Stimulated activated CD8-positive, alpha-beta memory T cell treated with anti-CD3 and anti-CD28 coated beads, Interleukin-7, amount 100 ng/mL, for 1 hour (primary cell): ENCODE measurements at places on chromosomes 1 and 21.
A peak's percentile ranks its signal among the peaks of the same experiment; 100 is the strongest.

DNA sequence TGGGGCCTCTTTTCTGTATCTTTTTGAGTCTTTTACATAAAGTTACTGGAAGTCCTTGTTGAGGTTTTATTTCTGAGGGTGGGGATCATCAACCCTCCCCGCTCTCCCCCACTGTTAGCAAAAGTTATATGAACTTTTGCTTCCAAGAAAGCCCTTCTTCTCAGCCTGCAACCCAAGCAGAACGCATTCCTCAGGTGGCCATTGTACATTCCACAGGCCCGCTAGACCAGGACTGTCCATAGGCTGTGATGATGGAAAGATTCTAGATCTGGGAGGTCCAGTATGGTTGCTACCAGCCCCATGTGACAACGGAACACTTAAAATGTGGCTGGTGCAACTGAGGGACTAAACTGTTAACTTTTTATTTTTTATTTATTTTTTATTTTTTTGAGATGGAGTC is 11.8 kb upstream of the YBX1 start:
- no peak for DNase-seq

DNA sequence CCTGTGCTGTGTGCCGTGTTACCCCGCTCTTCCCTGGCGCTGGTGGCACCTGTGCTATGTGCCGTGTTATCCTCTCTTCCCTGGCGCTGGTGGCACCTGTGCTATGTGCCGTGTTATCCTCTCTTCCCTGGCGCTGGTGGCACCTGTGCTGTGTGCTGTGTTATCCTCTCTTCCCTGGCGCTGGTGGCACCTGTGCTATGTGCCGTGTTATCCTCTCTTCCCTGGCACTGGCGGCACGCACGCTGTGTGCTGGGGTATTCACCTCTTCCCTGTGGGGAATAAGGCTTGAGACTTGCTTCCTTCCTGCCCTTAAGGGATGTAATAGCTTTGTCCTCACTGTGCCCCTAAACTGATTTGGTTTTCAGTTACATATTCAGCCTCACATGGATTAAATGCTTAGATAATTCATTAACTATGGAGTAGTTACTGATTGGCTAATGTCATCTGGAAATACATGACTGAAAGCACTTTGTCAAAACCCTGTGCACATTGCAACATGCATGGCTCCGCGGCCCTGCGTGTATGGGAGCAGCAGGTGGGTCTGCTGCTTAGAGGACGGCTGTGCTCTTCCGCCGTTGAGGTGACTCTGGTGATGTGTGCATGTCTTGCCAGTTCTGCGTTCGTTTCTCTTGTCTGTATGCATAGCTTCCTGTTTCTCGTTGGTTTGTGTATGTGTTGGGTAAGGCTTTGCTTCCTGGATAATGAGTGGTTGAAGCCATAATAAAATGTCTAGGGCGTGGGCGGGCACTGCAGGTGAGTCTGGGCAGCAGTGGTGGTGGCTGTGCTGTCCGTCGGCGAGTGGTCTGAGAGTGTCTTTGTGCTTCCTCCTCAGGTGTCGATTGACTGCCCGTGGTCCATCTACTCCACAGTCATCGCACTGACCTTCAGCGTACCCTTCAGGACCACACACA is 17.9 kb upstream of the PWP2 start:
- DNase-seq, result no peak

DNA sequence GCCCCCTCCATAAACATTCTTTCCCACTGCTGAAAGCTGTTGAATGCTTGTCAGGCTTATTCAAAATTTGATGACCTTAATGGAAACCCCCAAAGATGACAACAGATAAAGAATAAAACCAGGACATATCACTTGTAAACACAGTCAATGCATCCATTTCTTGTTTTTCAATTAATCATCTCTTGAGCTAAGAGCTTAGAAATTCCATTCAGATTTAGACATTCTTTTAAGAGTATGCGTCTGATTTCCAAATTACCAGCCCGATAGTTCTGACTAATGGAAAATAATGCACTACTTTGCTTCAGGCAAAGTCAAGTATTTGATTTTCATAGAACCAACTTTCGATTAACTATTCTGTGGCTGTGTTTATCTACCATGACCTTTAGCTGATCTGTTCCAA is 100.6 kb upstream of the RUNX1 start:
- no peak for DNase-seq

DNA sequence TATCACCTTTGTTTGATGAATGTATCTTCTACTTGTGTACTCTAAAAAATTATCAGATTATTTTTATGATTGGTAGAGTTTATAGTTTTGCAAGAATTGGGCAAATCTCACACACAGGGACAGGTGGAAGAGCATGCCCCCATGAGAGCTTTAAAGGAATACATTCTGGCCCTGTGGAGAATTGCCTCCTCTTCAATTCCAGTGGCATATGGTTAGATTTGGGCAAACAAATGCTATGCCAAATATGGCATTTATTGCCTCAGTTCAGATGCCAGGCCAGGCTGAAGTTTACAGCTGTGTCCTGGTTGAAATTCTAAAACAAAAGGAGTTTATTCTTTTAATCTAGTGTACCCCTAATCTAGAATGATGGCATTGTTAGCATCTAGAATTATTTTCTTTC is 162.4 kb upstream of the CACYBP start:
- no peak for DNase-seq

DNA sequence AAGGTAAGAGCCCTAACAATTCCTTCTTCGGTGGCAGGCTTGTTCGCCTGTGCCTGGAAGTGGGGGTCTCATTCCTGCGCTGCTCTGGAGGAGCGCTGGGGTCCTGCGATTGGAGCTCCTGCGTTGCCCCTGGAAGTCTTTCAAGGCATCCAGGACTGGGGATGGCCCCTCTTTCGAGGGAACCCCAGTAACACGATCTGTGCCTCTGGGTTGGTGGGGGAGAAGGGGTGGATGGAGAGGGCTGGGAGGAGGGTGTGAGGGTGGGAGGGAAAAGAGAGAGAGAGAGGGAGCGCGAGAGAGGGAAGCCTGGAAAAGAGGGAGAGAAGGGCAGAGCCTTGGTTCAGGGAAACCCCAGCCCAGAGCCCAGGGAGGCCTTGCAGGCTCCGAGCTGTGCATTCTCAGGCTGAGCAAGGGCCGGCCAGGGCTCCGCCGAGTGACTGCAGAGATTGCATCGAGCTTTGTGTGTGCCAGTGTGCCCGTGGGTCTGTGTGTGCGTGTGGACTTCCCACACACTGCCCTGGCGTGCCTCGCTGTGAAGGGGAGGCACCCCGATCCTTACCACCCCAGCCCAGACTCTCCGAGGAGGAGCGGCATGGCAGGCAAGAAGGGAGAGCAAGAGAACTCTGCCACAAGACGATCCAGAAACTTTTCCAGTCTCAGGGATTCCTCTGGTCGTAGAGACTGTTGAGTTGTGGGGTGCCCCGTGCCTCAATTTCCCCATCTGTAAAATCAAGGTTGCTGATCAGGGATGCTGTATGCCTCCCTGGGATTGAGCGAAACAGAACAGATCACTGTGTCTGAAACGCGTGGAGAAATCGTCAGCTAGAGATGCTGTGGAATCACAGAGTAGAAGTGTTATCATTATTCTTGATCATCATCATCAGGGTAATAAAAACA is 619 bp downstream of the BCL9 start:
- DNase-seq, result no peak

GRCh38 chr21:46284733-46285132 is 678 bp downstream of the MCM3AP start:
- DNase-seq, result no peak

GRCh38 chr1:246372559-246372958 is 134.5 kb downstream of the SMYD3 start:
- DNase-seq, result no peak

DNA sequence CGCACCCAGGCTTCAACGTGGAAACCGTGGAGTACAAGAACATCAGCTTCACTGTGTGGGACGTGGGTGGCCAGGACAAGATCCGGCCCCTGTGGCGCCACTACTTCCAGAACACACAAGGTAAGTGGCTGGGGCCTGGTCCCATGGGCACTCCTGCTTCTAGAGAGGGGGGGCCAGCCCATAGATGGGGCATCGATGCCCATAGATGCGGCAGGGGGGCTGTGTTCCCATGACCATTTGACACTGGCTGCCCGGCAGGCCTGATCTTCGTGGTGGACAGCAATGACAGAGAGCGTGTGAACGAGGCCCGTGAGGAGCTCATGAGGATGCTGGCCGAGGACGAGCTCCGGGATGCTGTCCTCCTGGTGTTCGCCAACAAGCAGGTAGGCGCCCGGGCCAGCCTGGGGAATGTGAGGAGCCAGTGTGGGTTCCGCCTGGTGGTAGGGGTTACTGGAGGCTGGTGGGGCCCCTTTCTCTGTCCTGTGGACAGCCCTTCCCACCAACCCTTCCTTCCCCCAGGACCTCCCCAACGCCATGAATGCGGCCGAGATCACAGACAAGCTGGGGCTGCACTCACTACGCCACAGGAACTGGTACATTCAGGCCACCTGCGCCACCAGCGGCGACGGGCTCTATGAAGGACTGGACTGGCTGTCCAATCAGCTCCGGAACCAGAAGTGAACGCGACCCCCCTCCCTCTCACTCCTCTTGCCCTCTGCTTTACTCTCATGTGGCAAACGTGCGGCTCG is 5.6 kb downstream of the C1orf35 start:
- DNase-seq, result no peak

GRCh38 chr1:206779638-206780037 is 7.3 kb upstream of the IL10 start:
- no peak for DNase-seq

- DNase-seq, result no peak
These were observed 75.0 kb downstream of the CD46 start for GRCh38 chr1:207826557-207827487.

DNA sequence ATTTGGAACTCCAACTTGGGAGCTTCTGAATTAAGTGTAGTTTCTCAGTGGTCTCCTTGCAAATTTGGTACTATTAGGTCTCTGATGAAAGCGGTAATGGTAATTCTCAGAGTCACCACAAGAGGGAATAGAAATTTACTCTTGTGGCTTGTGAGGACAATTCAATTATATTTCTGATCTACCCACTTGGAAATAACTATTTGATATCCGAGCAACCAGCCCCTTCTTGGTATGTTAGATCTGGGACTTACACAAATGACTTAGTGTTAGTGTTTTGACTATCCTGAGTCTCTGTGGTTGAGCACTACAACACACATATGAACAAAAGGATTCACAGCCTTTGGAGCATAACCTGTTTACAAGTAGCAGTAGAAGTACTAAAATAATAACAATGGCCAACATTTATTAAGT is 68.1 kb downstream of the RPS6KA1 start:
- no peak for DNase-seq

DNA sequence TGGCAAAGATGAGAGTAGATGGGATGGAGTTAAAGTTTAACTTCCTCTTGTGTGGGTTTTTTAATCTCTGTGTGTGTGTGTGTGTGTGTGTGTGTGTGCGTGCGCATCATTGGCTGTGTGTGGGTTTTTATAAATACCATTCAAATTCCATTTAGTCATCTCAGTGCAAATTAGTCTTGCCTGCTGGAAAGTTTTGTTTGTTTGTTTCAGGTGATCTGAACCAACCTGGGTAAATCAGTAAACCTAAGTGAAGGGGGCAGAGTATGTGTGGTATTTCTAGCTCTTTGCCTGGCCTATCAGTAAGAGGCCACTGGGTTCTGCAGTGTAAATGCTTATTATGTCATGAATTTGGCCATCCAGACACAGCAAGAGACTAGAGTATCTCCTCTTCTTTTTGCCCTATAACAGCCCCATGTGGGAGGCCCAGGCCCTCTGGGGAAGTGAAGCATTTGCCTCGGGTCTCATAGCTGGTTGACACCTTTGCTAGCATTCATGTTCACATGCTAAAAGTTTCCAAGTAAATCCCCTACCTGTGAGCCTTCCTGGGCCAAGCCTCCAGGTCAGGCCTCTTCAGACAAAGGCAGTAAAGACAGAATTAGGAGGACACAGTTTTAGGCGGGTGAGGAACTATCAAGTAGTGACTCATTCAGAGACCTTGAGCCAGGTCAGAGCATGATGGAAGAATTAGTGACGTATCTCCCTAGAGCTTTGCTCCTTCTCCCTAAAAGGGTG is 14.7 kb downstream of the INTS3 start:
- DNase-seq, result no peak

DNA sequence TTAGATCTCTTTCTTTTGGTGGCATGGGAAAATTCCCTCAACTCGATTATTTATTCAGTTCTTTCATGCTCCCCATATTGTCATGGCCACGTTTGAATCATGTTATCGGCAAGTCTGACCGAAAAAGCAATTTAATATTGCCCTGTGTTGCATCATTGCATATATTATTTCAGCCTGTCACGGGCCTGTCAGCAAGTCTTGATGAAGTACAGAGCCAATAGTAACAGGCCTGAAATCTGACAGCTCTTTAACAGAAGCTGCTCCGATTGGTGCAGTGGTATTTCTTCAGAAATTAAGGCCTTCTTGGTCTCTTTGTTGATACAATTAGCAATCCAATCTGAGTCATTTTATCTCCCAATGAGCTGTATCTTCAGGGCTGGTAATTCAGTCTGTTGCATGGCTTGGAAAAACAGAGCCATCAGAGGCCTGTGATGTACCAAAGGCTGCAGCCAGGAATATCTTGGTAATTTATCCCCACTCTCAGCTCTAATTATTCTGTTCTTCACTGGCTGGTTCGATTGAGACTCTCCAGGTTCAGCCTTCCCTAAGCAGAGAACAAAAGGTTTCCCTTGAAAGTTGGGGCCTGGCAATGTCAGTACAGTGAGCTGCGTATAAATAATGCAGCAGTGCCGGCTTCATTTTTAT is 149.5 kb downstream of the FGGY start:
- DNase-seq, result no peak

DNA sequence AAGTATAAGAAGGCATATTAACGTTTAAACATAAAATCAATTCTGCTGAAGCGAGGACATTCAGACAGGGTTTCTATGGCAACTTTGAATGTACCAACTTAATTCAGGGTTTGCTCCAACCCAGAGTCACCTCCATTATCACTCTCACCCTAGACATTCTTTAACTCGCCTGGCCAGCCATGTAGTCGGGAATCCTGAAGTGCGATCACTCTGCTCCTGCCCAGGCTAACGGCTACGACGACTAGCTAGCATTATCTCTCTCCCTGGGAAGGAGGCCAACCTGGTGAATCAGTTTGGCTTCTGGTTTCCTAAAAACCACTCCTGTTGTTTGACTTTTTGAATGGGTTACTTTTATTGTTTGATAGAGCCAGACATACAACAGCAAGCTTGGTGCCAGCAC is 38.9 kb upstream of the ZBTB18 start:
- DNase-seq, result no peak

- peak; percentile 61 for DNase-seq
These were observed 6.6 kb downstream of the GOLT1A start for GRCh38 chr1:204207136-204207616.

DNA sequence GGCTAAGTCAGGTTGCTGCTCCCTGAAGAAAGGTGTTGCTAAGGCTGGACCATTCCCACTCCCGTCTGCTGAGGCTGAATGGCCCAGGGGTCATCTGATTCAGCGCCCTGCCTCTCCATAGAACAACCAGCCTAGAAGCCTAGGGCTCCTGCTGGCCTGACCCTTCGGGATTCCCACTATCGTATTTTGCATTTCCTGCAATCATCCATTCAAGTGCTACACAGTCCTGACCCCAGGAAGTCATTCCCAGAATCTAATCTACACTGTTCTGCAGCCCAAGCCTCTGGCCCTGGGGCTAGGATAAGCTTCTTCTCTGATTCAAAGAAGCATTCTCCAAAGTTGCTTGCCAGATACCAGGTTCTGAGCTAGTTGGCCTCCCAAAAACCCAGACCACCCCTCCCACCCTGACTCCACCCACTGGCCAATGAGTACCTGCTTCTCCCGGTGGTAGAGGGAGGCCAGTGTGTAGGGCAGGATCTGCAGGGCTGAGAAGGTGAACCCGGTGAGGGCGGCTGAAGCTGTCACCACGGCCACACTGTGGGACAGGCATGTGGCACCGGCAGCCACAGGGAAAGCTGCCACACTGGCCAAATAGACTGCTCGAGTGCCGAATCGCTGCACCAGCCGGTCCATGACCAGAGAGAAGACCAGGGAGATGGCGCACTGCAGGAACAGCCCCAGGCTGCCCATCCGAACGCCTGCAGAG is 18.7 kb downstream of the SLC45A3 start:
- no peak for DNase-seq

- no peak for DNase-seq
These were observed 1.9 kb upstream of the ZFYVE9 start for GRCh38 chr1:52139817-52140540.
